ENCODE measurements at places on chromosomes 12 and 14. TPM values are rescaled to one million over a fixed set of nuclear protein-coding genes. Genes with fewer than 3 reads are reported as not detected.

The MYRFL gene
- not detected for total RNA-seq

DNA sequence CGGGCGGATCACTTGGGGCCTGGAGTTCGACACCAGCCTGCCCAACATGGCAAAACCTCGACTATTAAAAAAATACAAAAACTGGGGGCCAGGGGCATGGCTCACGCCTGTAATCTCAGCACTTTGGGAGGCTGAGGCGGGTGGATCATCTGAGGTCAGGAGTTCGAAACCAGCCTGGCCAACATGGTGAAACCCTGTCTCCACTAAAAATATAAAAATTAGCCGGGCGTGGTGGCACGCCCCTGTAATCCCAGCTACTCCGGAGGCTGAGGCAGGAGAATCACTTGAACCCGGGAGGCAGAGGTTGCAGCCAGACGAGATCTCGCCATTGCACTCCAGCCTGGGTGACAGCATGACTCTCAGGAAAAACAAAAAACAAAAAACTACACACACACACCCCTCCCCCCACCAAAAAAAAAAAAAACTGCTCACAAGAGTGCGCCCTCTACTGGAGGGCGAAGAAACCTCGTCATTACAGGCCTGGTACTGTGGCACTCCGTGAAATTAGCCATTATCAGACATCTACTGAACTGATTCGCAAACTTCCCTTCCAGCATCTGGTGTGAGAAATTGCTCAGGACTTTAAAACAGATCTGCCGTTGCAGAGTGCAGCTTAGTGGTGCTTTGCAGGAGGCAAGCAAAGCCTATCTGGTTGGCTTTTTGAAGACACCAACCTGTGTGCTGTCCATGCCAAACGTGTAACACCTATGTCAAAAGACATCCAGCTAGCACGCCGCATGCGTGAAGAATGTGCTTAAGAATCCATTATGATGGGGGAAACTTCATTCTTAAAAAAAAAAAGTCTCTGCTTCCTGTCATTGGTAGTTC, 7.7 kb downstream of the PPP1R3E start:
- DNase-seq = peak; percentile 81

GRCh38 chr12:49796155-49796554, 32.1 kb downstream of the NCKAP5L start:
- no peak for DNase-seq

DNA sequence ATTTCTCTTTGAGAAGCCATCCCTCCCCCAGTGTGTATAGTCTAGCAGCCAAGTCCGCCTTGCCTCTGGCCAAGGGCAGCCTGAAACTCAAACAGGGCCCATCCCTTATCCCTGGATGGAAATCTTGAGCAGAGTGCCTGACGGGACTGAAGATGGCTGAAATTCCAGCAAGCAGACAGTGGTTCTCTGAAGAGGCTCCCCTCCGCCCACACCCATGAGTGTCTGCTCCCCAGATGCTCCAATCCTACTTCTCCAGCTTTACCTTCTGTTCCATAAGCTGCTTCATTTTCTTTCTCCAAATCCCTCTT, 396.2 kb downstream of the NUAK1 start:
- no peak for DNase-seq

The CLEC9A gene
- total RNA-seq = not detected

The NUAK1 gene
- 1.3 TPM for total RNA-seq

DNA sequence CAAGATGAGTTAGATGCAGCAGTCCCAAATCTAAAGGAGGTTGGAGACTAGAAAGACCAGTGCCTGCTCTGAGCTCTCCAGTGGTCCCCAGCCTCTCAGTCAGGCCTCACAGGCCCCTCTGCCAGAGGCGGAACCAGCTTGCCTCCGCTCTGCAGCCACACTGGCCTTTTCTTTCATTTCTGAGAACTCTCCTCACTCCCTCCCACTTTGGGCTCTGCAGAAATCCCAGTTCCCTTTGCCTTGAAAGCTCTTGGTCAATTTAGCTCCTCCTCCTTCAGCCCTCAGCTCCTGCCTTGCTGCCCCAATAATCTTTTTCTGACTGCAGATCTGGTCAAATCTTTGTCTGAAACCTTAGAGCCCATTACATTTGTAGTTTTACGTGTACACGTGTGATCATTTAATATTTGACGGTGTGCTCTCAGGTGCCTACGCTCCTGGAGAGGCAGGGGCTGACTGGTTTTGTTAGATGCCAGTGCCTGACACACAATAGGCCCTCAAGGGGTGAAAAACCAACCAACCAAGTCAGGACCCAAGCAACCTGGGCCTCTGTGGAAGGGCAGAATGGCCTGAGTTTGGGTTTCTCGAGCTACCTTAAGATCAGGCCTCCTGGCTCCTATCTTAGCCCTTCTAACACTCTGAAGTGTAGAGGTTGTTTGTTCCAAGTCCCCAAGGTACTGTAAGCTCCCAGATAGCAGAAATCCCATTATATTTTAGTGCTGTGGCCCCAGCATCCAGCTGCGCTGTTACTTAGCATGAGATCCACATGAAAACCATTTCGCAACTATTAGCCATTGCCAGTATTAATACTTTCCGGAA, 1.1 kb upstream of the NUDT4 start:
- DNase-seq = peak; percentile 86

DNA sequence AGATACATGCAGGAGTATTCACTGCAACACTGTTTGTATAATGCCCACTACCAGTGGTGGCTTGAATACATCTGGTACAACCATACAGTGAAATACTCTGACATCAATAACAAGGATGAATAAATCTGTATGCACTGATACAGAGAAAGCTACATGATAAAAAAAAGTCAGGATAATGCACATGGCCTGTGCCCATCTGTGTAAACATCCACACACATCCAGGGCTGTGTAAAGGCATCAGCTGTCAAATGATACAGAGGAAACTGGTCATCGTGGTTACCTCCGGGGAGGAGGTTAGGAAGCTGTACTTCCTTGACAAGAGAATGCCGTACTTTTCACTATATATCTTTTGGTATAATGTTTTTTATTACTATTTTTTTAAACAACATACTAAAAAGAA, 176.6 kb downstream of the FOXN3 start:
- no peak for DNase-seq

- no peak for DNase-seq
These were observed 191.2 kb upstream of the LMNTD1 start for GRCh38 chr12:25744313-25744712.

The MYO1H gene
- not detected for total RNA-seq

DNA sequence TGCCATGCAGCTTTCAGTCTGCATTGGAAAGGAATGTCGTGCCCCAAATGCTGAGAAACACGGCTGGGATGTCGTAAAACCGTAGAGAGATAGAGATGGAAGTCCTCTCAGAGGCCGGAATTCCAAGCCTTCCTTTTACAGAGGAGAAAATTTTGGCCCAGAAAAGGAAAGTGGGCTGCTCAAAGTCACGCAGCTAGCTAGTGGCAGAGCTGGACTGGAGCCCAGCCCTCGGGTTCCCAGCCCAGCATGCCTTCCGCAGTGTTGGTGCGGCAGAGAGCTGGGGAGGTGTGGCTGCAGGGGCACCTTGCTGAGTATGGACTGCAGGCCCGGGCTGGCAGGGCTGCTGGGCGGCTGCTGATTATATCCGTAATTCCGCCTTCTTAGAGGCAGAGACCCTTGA, 50.3 kb downstream of the KCNA1 start:
- peak; percentile 37 for DNase-seq

- no peak for DNase-seq
These were observed 62.7 kb downstream of the CHST11 start for GRCh38 chr12:104519190-104520019.

DNA sequence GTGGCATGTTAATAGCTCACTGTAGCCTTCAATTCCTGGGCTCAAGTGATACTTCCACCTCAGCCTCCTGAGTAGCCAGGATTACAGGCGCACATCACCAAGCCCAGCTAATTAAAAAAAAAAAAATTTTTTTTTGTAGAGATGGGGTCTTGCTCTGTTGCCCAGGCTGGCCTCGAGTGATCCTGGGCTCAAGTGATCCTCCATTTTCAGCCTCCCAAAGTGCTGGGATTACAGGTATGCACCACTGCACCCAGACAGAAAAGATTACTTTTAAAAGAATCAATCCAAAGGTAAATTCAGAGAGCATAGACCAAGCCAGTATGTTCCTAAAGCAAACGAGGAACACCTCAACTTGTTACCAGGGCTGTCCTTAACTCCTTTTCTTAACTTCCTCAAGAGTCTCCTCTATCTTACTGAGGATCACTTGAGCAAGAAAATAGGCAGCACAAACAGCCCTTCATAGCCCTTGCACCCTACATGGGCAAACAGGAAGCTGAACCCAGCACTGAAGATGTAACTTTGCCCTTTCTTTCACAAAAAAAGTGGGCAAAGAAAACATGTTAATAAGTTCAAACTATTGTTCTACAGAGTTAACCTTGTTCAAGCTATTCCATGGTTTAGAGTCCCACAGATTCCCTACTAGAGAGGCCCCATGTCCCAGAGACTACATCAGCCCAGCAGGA, 11.3 kb downstream of the CS start:
- no peak for DNase-seq

DNA sequence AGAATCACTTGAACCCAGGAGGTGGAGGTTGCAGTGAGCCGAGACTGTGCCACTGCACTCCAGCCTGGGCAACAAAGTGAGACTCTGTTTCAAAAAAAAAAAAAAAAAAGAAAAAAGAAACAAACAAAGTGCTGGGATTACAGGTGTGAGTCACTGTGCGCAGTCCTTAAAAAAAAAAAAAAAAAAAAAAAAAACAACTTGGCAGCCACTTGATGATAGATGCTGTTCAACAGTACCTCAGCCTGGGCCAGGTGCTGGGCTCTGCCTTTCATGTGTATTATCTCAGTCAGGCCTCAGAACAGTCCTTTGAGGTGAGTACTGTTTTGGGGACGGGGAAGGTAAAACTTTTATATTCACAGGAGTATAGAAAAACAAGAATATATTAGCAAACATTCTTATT, 9.6 kb downstream of the ACADS start:
- no peak for DNase-seq

DNA sequence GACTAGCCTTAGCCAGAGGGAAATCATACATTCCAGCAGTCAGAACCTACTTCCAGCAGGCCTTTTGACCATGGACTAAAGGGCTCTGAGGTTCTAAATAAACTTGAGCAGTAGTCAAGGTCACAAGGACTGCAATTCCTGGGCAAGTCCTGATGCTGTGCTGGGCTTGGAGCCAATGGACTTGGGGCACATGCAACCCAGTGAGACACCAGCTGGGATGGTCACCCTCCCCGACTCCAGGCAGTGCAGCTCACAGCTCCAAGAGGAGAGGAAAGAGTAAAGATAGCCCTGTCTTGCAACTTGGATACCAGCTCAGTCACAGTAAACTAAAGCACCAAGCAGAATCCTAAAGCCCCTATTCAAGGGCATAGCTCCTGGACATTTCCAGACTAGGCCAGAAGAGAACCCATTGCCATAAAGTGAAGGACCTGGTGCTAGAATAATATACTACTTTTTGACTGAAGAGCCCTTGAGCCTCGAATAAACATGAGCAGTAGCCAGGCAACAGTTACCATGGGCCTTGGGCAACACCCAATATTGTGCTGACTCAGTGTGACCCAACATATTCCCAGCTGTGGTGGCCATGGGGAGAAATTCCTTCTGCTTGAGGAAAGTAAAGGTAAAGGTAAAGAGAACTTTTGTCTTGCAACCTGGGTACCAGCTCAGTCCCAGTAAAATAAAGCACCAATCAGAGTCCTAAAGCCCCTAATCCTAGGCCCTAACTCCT, 226.2 kb upstream of the CLEC14A start:
- DNase-seq = peak; percentile 5

GRCh38 chr12:70048521-70049250, 194.5 kb upstream of the CNOT2 start:
- DNase-seq = no peak

The CLEC1B gene
- total RNA-seq = not detected

DNA sequence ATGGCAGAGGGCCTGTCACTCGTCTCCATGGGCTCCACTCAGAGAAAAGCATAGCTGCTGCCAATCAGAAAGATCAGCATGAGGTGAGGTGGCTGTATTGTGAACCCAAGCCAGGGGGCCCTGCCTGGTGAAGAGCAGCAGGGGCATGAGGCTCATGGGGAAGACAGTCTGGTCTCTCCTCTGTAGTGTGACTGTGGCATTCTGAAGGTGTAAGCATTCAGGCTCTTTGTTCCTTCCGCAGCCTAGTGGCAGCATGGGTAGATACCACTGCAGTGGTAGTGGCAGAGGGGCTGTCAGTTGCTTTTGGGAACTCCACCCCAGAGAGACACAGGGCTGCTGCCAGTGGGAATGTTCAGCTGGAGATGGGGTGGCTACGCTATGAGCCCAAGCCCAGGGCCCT, 5.1 kb upstream of the CLEC4D start:
- no peak for DNase-seq

DNA sequence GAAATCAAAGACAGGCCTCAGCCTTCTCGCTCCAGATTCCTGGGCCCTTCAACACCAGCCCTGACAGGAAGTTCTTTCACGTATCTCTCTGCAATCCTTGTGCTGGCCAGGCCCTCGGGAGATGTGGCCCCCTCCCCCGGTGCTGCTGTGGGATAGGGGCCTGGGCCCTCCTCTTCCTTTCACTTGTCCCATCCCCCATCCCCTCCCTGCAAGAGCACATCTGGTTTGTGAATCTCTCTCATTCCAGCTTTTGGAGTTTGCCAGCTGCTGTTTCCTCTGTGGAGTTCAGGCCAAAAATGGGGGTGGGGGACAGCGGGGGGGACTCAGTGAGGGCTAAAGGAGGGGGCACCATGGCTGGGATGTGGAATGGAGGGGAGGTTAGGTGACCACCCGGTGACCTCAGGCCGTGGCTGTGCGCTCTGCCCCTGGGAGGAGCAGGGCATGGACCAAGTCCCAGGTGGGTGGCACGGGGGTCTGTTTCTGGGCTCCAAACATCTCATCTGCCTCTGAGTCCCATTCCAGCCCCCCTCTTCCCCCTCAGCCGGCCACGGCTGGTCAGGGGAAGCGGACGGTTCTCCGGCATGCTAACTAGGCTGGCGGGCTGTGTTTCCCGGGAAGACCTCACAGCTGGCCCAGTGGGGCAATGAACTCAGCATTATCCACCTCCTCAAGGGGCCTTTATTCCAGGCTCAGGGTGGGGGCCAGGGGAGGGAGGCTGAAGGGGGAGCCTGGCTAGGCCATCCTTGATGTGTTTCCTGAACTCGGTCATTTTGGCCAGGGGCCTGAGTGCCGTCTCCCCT, 7.4 kb downstream of the LRP1 start:
- no peak for DNase-seq

DNA sequence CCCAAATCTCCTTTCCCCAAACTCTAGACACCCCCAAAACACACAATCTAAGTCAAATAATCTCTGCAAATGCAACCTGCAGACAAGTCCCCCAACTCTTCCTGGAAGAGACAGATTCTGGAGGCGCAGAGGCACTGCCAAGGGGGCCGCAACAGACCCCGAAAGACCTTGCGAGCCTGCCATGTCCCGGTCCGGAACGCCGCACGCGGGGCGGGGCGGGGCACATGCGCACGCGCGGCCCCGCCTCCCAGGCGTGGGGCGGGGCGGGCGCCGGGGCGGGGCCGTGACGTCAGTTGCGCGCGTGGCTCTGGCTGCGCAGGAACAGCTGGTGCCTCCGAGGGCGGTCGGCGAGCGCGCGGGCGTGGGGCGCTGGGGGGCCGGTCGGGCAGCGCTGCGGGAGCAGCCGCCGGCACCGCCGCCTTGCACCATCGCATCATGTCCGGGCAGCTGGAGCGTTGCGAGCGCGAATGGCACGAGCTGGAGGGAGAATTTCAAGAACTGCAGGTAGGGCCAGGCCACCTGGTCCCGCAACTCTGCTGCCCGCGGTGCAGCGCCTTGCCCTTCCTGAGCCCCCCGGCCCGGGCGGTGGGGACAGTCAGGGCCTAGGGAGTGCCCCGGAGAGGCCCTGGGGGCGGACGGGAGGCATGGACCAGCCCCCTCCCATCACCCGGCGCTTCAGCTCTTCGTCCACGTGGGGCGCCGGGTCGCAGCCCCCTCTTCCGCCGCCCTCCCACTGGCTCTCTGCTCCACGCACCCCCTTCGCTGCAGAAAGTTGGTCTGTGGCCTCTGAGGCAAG, at the start of gene TMEM120B:
Gene TMEM120B, plus strand, starts transcription at position 292 of the 796 bp plus-strand sequence. Its CDS starts 144 bp downstream, at position 436.
- DNase-seq = peak; percentile 83

- DNase-seq = no peak
These were observed 8.5 kb upstream of the LTBP2 start for GRCh38 chr14:74620497-74620921.
